ENCODE measurements at places on chromosomes 3 and 15. TPM values are rescaled to one million over a fixed set of nuclear protein-coding genes. Genes with fewer than 3 reads are reported as not detected.

- H3K36me3 ChIP-seq, result no peaks in the 10 kb centered on the region
- H3K27ac ChIP-seq, result no peak overlapping the region
- DNase-seq, result no peak
- no peak overlapping the region for H3K4me3 ChIP-seq
Observed at GRCh38 chr3:126684218-126684751, 19.8 kb upstream of the CHCHD6 start.

DNA sequence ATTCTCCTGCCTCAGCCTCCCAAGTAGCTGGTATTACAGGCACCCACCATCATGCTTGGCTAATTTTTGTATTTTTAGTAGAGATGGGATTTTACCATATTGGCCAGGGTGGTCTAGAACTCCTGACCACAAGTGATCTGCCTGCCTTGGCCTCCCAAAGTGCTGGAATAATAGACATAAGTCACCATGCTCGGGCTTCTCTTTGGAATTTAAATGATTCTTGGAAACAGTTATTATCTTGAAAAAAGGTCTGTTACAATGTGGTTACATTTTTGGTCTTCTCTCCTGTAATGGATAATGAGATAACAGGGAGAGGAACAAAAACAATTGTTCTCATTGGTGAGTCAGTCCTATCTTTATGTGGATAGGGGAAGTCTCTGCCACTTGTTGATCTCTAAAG, 59.8 kb upstream of the AADACL2 start:
- H3K4me3 ChIP-seq, result no peak overlapping the region
- H3K36me3 ChIP-seq, result no peaks in the 10 kb centered on the region
- H3K27ac ChIP-seq, result no peak overlapping the region
- no peaks in the 10 kb centered on the region for H3K27me3 ChIP-seq

DNA sequence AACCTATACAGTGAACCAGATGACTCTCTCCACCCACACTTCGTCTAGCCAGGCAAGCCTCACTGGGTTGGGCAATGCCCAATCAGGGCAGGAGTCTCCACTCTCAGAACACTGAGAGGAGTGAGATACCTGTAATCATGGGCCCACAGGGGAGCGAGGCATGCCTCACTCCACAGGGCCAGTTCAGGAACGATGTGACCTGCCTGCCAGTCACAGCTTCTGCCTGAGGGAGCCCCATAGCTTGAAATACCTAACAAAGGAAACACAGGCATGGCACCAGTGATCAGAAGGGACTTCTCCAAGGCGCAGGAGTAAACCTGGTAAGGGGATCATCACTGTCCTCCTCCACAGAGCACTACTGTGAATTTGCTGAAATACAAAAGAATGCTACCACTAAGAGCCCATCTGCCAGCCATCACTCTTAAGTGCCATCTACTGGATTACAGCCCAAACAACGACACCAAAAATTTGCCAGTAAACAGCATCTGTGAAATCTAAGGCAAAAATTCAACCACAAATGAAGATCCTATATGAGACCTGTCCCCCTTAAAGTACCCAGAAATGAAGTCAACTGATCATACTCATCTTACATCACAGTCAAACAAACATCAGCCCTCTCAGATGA, 689.9 kb upstream of the SEMA6D start:
- no peaks in the 10 kb centered on the region for H3K4me1 ChIP-seq
- DNase-seq, result no peak
- H3K4me3 ChIP-seq, result no peak overlapping the region
- H3K36me3 ChIP-seq, result no peaks in the 10 kb centered on the region
- H3K27me3 ChIP-seq, result no peaks in the 10 kb centered on the region
- H3K27ac ChIP-seq, result no peak overlapping the region

DNA sequence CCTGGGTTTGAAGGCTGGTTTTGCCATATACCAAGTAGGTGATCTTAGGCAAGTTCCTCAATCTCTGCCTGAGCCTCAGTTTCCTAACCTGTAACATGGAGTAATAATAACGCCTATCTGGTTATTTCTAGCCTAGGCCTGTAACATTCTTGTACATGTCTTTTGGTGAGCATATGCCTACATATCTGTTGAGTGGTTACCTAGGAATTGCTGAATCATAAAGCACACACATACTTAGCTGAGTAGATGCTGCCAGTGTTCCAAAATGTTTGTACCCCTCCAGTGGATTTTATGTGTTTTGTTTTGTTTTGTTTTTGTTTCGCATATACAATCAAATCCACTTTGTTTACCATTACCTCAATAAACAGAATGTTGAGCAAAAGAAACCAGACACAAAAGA, 17.4 kb upstream of the MFGE8 start:
- no peak overlapping the region for H3K27ac ChIP-seq
- H3K36me3 ChIP-seq, result no peaks in the 10 kb centered on the region
- H3K4me3 ChIP-seq, result no peak overlapping the region
- H3K4me1 ChIP-seq, result no peaks in the 10 kb centered on the region

GRCh38 chr3:14338242-14338641, 64.2 kb upstream of the SLC6A6 start:
- no peak for DNase-seq
- peaks cover 2% of the 10 kb centered on the region for H3K4me1 ChIP-seq
- no peak overlapping the region for H3K4me3 ChIP-seq
- H3K27ac ChIP-seq, result no peak overlapping the region
- no peaks in the 10 kb centered on the region for H3K27me3 ChIP-seq

- no peak for DNase-seq
- H3K27me3 ChIP-seq, result peaks cover 4% of the 10 kb centered on the region
- no peaks in the 10 kb centered on the region for H3K4me1 ChIP-seq
- H3K4me3 ChIP-seq, result no peak overlapping the region
- no peaks in the 10 kb centered on the region for H3K36me3 ChIP-seq
Observed at GRCh38 chr3:146221276-146221675, 29.6 kb downstream of the PLSCR4 start.

The RAMAC gene
- 15.6 TPM for total RNA-seq

The MUC13 gene
- total RNA-seq, result not detected

The MAPKAPK3 gene
- total RNA-seq, result 106 TPM

Data from activated naive CD4-positive, alpha-beta T cell treated with anti-CD3 and anti-CD28 coated beads for 36 hours (primary cell).